ENCODE measurements at places on chromosomes 7 and 10. TPM values are rescaled to one million over a fixed set of nuclear protein-coding genes. Genes with fewer than 3 reads are reported as not detected.

HOXA6 gene
- total RNA-seq: not detected

KCNH2 gene
- total RNA-seq: 0.24 TPM

SPDYE16 gene
- total RNA-seq: 0.42 TPM

DGKI gene
- total RNA-seq: 1.3 TPM

CCDC7 gene
- total RNA-seq: 11.6 TPM

GLCCI1 gene
- total RNA-seq: 9.5 TPM

DNA sequence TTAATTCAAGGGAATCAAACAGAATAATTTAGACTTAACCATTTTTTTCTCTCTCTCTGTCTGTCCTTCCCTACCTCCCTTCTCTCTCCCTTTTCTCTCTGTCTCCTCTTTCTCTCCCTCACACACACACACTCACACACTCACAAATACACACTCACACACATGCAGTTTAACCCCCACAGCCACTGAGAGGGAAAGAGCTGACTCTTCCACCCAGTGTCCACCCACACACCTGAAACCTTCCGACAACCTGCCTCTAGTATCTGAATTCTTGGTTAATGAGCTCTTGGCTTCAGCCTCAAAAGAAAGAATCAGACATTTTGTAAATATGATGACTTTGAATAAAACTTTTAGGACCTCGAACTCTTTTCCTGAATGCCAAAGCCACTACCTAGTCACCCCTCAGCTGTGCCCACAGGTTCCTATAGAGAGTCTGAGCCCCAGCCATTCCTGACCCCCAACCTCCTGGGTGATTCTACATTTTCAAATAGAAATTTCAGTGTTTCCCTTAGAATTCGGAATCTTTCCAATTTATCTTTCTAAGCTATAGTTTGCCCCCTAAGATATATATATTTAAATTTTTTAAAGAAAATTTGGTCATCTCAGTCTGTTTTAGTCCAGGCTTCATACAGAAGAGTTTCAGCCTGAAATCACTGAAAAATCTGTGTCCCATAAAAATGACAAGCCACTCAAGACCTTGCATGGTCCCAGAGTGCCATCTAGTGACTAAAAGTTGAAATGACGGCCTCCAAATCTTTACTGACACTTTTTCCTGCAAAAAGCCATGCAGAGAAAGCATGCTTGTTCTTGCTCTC lies 202.8 kb downstream of the IPMK start:
- no peak for DNase-seq

DNA sequence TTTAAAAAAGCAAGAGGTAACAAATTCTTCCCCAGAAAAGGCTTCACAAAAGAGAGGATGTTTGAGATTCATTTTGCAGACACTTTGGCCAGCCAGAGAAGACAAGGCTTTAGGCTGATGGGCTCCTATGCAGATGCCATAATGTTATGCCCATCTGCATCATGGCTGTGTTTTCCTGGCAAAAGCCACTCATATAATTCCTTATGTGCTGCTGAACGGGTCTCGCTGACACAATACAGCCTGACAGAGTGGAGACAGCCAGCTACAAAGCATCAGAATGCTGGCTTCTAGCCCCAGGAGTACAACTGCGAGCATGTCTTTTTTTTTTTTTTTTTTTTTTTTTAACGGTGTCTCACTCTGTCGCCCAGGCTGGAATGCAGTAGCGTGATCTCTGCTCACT lies 1157.4 kb upstream of the AUTS2 start:
- no peak for DNase-seq

DNA sequence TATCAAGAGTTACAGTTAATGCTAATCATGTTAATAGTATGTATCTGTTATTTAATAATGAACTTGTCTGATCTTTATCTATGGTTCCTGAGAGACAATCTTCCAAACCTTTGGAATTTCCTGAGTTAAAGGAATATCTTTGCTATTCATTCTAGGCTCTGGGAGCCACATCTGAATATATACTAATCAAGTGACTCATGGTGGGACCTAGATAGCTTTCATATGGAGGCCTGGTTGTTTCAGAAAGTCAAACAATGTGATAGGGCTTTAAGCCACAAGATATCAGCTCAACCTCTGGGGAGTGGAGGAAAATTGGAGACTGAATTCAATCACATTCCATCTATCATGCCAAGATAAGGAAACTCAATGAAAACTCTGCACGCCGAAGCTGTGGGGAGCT lies 746.4 kb downstream of the TNS3 start:
- DNase-seq: no peak

GRCh38 chr7:96596120-96596826 lies 113.4 kb downstream of the SEM1 start:
- DNase-seq: no peak

DNA sequence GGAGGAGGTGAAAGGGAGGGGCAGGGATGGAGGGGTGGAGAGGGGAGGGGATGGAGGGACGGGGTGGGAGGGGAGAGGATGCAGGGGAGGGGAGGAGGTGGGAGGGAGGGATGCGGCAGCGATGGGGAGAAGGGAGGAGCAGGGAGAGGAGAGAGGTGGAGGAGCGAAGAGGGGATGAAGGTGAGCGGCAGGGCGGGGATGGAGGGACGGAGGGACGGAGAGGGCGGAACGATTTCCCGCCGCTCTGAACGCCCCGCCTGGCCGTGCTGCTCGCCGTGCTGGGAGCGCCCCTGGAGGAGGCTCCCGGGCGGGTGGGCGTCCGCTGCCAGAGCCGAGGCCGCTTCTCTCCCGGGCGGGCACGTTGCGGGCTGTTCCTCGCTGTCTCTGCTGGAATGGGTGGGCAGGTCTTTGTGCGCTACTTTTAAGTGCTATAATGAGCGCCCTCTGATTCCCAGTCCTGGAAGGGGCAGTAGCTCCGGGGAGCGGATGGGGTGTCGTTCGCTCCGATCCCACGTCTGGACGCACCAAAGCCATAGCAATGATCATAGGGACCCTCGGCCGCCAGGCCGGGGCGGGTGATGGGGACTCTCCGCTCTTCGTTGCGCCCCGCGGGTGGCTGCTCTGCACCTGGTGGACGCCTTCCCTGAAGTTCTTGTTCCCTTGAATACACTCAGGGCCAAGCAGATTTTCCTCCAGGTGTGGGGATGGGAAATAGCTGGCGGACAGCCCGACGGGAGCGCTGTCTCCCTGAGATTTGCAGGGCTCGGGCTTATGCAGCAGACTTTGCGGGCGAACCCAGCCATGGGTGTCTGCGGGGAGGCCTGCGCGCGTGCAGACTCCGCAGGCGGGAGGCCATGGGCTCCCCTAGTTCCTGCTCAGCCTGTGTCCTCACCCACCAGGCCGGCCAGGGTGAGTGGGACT lies 81.1 kb upstream of the CPXM2 start:
- no peak for DNase-seq

DNA sequence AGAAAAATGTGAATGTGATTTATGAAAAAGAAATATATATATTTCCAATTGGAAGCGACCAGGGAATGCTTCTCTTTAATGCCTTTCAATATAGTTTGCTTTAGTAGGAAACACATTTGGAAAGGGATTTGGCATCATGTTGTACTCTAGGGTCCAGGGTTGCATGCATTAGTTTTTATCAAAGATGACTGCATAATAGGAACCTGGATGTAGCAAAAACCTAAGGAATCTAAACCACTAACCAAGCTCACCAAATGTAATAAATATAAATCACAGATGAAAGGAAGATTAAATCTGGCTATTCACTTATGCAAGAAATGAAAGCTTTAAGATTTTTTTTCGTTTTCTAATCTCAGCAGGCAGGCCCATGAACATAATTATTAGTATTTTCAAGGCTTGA lies 120.0 kb downstream of the ATXN7L1 start:
- DNase-seq: no peak

DNA sequence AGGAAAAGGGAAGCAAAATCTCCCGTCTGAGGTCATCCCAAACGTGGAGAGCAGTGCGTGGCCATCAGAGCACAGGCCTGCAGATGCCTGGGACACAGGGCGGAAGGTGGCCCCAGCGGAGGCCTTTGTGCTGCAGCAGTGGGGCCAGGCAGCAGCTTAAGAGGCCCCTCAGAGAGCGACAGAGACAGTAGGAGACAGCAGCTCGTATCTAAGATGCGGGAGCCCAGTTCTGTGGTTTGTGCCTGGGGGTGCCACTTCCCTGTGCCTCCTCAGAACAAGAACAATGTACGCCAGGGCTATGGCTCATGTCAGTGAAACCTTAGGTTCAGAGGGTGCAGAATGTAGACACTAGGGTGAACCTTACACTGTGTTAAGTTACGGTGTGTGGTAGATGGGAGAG lies 316.6 kb upstream of the AKR1E2 start:
- no peak for DNase-seq

DNA sequence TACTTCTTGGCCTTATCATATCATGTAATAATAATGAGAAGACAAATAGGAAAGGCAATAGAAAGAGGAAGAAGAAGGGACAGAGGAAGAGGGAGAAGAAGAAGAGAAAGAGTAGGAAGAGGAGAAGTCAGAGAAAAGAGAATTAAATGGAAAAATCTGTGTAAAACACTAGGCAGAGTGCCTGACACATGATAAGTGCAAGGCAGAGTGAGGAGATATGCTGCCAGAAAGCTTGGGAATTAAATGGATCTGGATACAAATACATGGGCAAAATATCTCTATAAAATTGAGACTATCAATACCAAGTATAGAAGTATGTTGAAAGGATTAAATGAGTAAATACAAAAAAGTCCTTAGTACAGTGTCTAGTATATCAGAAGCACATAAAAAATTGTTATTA lies 124.8 kb downstream of the CACNA2D1 start:
- no peak for DNase-seq

GRCh38 chr7:5797716-5798115 lies 16.3 kb upstream of the RNF216 start:
- DNase-seq: no peak

DNA sequence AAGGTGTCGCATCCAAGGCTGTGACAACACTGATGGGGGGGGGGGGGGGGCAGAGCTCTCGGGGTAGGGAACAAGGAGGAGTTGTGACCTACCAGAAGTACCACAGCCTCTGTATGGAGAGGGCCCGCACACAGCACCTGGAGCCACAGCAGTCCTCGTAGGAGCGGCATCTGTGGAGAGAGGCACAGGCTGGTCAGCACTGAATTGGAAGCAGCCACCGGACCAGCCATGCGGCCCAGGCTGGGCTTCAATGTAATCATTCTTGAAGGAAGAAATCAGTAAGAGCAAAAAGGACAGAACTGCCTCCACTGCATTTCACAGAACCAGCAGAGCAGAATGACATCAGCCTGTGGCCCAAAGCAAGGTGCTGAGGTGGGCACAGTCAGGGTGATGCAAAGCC lies 74.8 kb downstream of the VOPP1 start:
- no peak for DNase-seq

DNA sequence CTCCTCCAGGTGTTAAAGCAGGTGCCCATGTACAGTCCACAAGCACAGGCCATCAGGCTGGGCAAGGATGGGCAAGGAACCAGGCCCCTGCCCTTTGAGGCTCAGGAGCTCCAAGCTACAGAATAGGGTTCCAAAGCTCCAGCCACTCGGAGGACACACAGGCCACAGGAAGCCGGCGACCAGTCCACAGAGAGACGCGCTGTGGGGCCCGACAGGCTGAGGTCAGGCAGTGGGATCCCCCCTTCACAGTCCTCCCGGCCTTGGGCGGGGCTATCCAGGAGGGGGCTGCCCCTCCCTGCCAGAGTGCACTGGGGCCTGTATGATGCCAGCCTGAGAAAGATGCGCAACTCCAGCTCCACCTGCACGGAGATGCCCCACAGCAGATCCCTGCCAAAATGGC lies 34.0 kb downstream of the MAD1L1 start:
- no peak for DNase-seq

GRCh38 chr10:86642499-86642898 lies 11.8 kb upstream of the OPN4 start:
- DNase-seq: no peak

GRCh38 chr10:14476641-14477407 lies 146.1 kb upstream of the FRMD4A start:
- DNase-seq: no peak

DNA sequence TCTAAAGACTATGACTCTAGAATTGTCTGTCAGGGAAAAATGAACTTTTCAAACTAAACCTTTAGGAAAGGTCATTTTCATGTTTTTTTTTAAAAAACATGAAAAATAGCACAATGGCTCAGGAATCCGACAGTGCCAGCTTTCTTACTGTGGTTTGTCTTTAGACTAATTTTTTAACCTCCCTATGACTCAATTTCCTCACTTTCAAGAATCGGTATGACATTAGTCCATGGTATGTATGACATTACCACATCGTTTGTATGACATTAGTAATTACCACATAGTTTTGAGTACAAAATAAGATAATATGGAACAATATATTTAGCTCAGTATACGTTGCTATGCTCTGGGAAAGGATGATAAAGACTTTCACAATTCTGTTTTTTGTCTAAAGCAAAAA lies 383.2 kb downstream of the PTPRN2 start:
- DNase-seq: no peak

GRCh38 chr7:131188367-131189339 lies 139.0 kb upstream of the MKLN1 start:
- peak; percentile 82 for DNase-seq

DNA sequence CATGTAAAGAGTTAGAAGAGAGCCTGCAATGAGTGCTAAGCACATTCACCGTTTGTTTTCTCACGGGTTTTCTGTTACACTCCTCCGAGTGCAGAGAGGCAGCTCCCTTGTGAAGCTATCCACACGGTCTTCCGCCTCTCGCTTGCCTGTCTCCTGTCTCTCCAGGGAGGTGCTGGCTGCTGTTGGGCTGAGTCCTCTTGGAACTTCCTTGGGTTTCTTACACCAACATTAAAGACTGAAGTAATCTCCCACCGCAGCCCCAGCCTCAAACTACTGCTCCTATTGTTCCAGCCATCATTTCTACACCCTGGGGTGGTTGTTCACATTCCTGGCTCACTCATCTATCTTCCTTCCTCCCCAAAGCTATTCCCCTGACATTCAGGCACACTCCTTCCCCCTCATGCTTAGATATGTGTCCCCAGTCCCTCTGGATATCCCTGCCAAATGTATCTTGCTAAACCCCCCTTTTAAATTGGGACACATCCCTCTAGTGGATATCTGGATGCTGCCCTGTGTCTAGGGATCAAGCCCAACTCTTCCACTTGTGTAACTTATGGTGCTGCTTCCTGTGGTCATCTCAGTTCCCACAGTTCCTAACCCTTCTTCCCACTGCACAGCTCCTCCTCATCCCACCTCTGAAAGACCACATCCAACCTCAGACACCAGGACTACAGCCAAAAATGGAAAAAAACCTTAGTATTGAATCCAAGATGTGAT lies 14.1 kb downstream of the ESYT2 start:
- DNase-seq: no peak

GRCh38 chr10:91247360-91248111 lies 27.1 kb downstream of the PCGF5 start:
- DNase-seq: no peak
